Hematopoietic multipotent progenitor cell treated with erythropoietin and hydrocortisone succinate and interleukin-3 and kit ligand, for 15 days (in vitro differentiated cells): ENCODE measurements at places on chromosomes 2 and 18.

DNA sequence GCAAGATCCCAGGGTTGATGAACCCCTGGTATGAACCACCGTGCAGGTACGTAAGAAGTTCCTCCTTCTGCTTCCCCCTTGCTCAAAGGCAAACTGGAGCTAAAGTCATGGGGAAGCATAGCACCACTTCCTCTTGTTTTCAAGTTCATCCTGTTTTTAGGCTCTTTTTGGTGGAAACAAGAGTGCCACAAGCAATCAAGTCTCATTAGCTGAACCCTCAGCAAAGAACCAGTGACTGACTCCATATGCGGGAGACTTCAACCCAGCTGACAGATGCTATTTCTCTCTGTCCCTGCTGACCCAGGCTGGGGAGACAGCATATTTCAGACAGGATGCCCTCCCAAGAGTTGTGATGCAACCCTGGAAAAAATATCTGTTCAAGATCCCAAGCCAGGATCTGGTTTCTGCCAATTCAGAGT is 47.7 kb downstream of the BCL2 start:
- no peak for DNase-seq

DNA sequence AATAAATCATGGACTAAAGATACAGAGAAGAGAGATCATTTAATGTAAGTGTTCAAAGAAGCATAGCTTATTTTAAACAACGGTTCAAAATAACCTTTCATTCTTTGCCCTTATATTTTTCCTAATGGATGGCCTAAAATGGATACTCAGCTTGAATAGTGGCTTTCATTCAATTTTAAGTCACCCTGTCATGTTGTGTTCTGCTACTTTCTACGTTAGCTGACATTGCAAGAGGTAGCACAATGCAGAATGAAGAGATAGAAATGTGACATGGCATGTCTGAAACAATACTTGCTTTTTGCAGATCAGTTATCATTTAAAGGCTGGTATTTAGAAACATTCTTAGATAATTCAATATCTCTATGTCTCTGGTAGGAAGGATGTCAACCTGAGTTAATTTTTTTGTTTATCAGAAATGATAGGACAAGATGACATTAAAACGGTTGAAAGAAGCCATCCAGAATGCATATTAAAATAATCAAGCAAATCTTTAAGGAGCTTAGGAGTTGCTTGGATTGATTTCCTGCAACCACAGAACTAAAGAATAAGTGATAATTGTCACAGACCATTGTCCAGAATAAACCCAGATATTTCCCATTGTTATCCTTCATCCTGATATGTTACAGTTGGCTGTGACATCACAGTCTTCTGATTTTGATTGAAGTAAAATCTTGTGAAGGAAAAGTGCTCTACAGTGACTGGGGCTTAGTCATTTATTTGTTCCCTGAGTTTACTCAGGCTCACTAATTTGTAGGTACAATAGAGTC is 41.7 kb upstream of the CAVIN2 start:
- DNase-seq, result no peak

DNA sequence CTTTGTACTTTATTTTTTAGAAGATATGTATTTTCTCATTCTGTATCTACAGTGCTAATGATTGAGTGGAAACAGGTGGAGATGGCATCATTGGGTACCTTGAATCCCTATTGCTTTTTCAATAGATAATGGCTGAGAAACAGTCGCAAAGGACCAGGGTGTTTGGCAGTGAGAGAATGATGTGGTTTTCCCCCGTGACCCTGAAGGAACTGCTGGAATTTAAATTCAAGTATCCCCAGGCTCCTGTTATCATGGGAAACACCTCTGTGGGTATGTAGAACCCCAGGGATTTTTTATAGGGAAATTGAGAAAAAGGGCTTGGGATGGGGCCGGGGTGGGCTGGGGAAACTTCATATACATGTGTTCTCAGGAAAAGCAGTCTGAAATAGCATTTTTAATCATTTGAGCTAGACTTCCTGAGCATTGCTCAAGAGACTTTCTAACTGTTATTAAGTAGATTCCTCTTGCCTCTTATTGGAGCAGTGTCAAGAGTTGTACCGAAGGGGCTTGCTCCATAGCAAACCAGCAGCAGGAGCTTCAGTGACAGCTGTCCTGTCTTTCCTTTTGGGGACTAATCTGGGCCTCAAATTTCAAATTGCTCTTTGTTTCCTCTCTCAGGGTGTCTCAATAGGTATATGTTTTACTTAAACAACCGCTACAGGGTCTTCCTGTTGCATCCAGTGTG is 18.9 kb downstream of the AOX1 start:
- DNase-seq, result no peak

DNA sequence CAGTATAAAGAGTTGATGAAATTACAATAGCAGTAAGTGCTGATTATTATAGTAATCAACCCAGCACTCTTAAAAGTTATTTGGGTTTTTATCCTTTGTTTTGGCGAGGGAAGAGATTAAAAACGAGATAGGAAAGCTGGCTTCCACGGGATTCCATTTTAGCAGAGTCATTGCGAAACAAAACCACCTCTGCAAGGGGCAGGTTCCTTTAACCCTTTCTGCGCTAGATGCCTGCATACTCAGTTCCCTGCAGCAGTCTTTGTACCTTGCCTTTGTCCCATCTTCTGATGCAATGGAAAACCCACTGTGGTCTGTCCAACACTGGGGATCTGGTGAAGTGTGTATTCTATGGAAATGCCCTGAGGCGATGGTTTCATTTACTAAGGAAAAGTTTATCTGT is 2.7 kb downstream of the YPEL5 start:
- no peak for DNase-seq

GRCh38 chr18:3332376-3332775 is 70.4 kb downstream of the MYL12B start:
- DNase-seq, result no peak

GRCh38 chr2:195051401-195051800 is 605.6 kb upstream of the SLC39A10 start:
- DNase-seq, result no peak

GRCh38 chr18:42072407-42072806 is 117.4 kb downstream of the PIK3C3 start:
- no peak for DNase-seq

- no peak for DNase-seq
Observed at GRCh38 chr2:12675352-12675795, 41.4 kb upstream of the TRIB2 start.
